Activated T-helper 17 cell treated with anti-CD3 and anti-CD28 coated beads, Interleukin-2, amount 50 U/mL, for 72 hours (primary cell): ENCODE measurements at places on chromosomes 13 and 19. TPM values are rescaled to one million over a fixed set of nuclear protein-coding genes. Genes with fewer than 3 reads are reported as not detected.

DNA sequence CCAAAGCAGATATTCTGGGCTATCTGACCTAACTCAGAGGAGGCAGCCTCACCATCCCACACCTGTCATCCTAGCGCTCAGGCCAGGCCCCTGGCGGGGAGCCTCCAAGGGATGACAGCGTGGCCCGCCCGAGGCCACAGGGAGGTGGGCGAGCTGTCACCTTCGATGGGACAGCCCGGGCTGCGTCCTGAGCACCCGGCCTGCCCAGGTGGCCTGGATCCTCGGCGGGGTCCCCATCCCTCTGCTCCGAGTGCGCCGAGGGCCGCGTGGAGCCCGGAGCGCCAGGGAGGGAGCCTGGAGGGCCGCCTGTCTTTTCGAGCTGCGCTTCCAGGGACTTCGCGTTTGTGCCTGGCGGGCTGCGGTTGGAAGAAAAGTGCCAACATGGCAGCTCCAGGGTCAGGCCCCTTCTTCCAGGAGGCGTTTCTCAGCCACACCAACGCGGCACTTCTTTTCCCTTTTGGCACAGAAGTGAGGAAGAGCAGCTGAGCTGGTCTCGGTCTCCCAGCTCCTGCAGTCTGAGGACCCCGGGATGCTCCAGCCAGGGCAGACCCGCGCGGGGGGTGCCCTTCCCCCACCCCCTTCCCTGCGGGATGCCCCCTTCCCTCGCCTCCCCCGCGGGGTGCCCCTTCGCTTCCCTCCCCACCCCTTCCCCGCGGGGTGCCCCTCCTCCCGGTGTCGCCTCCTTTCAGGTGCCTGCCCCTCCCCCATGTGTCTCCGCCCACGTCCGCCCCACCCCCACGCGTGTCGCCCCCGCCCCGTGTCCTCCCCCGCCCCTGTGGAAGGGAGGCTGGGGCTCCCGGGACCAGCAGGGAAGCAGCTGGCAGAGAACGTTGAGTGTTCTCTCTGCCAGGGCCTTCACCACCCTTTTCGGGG lies 42.3 kb downstream of the GJA3 start:
- no peak for ATAC-seq

- no peak for ATAC-seq
Measured at GRCh38 chr13:35566340-35566739, 89.9 kb upstream of the MAB21L1 start.

ZNF284 gene
- total RNA-seq: 1.2 TPM

DNA sequence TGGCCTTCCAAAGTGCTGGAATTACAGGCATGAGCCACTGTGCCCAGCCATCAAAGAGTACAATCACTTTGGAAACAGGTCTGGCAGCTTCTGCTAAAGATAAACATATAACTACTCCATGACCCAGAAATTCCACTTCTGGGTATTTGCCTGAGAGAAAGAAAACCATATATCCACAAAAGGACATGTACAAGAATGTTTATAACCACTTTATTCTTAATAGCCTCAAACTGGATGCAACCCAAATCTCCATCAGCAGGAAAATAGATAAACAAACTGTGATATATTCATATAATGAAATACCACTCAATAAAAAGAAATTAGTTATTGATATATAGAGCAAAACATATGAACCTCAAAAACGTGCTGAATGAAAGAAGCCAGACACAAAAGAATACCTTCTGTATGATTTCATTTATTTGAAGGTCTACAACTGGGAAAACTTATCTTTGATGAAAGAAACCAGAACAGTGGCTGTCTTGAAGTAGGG lies 40.5 kb downstream of the TEX26 start:
- no peak for ATAC-seq

GRCh38 chr19:2049741-2050348 lies 1.2 kb downstream of the MKNK2 start:
- ATAC-seq: peak; percentile 14

DNA sequence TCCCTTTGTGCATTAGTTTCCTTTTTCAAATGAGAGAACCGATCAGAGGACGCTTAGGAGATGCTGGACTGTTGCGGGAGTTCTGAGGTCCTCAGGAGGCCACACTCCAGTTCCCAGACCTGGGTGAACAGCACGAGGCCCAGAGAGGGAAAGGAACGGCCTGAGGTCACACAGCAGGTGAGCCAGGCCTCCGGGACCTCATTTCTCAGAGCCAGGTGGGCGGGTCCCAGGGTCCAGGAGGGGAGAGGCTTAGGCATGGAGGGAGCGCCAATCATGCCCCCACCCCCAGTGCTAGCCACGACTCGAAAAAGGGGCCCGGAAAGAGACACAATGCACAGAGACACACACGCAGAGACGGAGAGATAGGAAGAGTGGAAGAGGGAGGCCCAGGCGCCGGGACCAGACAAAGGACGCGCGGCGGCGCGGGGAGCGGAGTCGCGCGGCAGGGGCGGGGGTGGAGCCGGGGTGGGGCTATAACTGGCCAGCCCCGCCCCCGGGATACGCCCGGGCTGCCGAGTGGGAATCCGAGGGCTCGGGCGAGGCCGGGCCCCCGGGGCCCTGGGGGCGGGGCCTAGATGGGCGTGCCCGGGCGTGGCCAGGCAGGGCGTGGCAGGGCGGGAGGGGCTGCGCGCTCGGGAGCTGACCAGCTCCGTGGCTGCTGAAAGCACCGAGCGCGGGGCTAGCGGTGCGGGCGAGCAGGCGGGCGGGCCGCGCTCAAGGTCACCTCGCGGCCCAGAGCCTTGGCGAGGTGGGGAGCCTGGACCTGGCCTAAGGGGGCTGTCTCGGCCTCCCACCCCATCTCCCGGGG lies 1.6 kb downstream of the ELAVL3 start:
- ATAC-seq: no peak

- ATAC-seq: no peak
Measured at GRCh38 chr13:68872338-68872737, 1235.3 kb upstream of the ATXN8OS start.

- ATAC-seq: no peak
Measured at GRCh38 chr13:48686636-48687210, 33.0 kb downstream of the CYSLTR2 start.

TPP2 gene
- 57.2 TPM for total RNA-seq

CGB1 gene
- total RNA-seq: not detected

- no peak for ATAC-seq
Measured at GRCh38 chr19:50639121-50640112, at the start of gene SYT3. TSS of gene SYT3 (minus strand) at chr19:50639881. CDS start at chr19:50637411, 2,470 bp downstream.

DNA sequence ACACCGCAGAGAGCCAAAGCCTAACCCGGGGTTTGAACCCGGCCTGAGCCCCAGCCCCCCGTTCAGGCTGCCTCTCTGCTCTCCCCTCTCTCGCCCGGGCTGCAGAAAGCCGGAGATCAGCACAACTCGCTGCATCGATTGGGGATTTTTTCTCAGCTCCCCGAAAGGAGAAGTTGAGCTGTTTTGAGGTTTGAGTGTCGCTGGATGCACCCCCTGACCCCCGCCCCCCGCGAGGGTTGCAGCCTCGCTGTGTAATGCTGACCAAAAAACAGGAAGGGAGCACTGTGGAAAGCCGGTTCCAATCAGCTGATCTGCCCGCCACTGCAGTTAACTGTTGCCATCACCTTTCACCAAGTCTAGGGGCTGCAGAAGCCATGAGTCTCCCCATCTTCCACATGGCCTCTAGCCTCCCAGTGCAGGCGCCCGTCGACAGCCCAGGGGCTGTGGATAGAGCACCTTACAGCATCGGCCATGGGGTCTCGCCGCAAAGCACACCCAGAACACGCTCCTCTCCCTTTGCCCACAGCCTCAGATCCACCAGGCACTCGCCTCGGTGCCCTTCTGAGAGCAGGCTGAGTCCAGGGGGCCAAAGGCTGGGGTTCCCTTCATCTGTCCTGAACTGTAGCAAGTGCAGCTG lies 34.5 kb downstream of the MYO9B start:
- no peak for ATAC-seq

GRCh38 chr13:78679329-78679728 lies 20.4 kb upstream of the OBI1 start:
- ATAC-seq: no peak

IL4I1 gene
- 177 TPM for total RNA-seq

KLK8 gene
- total RNA-seq: not detected
